Stimulated activated CD8-positive, alpha-beta memory T cell treated with anti-CD3 and anti-CD28 coated beads, Interleukin-2, amount 100 ng/mL, for 1 hour (primary cell): ENCODE measurements at places on chromosomes 2 and 18.

- DNase-seq = no peak
These were observed 175.7 kb downstream of the SOCS6 start for GRCh38 chr18:70464343-70465114.

GRCh38 chr2:209376686-209377085, 47.2 kb upstream of the MAP2 start:
- no peak for DNase-seq

GRCh38 chr18:36382854-36383253, 85.3 kb downstream of the FHOD3 start:
- DNase-seq = no peak

GRCh38 chr2:9517118-9517782, 38.4 kb downstream of the ADAM17 start:
- no peak for DNase-seq

DNA sequence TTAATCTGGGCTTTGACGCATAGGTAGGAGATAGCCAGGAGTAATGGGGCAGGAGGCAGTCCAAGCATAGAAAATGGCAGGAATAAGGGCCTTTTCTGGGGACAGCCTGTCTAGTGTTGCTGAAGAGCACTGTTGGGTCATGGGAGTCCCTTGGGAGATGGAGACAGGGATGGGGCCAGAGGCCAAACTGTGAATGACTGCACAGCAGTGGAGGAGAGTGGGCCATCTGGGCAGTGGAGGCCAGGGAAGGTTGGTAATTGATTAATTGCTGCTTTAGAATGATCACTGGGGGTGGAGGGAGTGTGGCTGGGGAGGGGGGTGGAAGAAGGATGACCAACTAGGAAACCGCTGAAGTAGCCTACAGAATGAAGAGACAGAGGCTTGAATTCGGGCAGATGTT, 28.6 kb upstream of the CREG2 start:
- no peak for DNase-seq

DNA sequence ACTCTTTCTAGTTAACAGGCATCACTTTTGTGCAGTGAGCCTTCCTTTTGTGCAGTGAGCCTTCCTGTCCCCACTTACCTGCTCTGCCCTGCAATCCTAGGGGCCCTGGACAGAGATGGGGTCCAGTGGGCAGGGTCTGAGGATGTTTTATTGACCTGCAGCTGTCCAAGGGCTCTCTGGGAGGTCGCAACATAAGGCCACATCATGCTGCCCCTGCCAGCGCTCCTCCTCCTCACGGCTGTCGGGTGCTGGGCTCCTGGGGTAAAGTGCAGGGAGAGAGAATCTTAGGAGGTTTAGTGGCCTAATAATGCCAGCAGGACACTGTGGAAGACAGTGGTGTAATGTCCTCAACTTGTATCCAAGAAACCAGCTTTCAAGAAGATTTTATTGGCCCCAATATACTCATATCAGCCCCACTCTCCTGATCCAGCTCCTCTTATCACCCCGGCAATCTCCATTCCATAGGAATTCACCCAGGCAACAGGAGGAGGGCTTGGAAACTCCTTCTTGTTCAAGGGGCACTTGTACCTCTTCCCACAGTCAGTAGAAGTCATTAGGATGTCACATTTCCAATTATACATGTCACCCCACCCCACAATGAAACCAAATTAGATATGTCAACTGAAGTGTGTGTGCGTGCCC, 41.9 kb upstream of the ASB18 start:
- DNase-seq = no peak

DNA sequence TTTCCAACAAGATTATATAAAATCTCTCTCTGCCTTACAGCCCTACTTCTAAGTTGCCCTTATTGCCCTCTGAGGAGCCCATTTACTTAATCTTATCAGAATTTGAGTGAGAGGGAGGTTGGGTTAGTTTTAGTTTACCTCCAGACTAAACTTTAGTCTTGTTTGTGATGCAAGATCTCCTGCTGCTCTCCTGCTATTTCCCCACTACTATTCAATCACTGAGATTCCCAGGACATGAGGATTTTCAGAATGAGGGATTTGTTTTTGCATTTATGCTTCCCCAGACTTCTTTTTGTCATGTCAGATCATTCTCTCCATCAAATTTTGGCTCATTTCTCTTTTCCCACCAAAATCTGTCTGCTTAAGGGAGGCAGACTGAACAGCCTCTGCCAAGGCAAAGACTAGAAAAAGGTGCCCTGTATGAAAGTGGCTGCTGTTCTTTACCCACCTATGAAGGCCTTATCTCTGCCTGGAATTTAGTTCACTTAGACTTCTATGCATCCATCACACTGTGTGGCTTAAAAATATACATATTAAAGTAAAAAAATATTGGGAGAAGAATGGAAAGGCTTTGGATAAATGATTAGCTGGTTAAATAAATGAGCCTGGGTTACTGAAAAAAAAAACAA, 401.3 kb downstream of the PID1 start:
- no peak for DNase-seq
